Mesothelial cell of epicardium (in vitro differentiated cells): ENCODE measurements at places on chromosomes 2 and 18. TPM values are rescaled to one million over a fixed set of nuclear protein-coding genes. Genes with fewer than 3 reads are reported as not detected.

DNA sequence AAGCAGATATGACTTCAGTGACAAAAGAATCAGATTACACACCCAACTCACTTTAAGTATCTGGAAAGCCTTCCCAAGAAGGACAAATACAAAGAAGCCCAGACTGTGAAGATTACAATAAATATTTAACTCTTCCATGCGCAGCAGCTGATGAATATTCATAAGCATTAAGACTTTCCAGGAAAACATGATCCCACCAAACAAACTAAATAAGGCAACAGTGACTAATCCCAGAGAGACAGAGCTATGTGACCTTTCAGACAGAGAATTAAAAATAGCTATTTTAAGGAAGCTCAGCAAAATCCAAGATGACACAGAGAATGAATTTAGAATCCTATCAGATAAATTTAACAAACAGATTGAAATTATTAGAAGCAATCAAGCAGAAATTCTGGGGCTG, 108.2 kb upstream of the UBE2E3 start:
- no peak overlapping the region for H3K4me3 ChIP-seq
- H3K27me3 ChIP-seq: no peaks in the 10 kb centered on the region
- DNase-seq: no peak
- H3K4me1 ChIP-seq: no peaks in the 10 kb centered on the region

DNA sequence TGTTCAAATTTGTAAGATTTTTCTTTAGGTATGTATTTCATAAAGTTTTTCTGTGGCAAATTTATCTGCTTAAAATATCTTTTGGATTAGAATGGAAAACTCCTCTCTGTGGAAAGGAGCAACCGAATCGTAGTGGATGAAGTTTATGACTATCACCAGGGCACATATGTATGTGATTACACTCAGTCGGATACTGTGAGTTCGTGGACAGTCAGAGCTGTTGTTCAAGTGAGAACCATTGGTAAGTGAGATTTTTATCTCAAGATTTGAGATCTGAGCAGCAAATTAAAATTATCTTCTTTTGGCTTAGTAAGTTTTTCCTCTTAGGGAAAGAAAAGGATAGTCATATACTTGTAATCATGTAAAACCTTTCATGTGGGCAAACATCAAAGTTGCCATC, 14.2 kb downstream of the IL18RAP start:
- no peak overlapping the region for H3K27ac ChIP-seq
- peaks cover 5% of the 10 kb centered on the region for H3K27me3 ChIP-seq
- no peak for DNase-seq
- no peak overlapping the region for H3K4me3 ChIP-seq
- H3K36me3 ChIP-seq: no peaks in the 10 kb centered on the region
- peaks cover 8% of the 10 kb centered on the region for H3K4me1 ChIP-seq

DNA sequence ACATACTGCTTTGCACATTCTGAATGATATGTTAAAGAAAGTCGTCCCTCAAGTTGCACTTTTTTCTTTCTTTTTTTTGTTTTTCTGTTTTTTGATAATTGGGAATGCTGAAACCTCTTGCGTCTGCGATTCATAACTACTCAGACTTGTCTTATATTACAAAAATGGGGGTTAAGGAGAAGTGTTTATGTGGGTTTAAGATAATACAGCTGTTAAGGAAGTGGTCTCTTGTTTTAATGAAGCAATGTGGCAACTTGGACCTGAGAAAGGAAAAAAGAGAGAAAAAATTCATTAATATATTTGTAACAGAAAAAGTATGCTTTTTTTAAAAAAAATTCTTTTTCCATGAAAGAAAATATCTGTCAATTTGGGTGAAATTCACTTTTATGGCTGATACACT, 268.5 kb upstream of the CCDC68 start:
- no peaks in the 10 kb centered on the region for H3K27me3 ChIP-seq
- peaks cover 51% of the 10 kb centered on the region for H3K36me3 ChIP-seq
- no peak overlapping the region for H3K27ac ChIP-seq
- no peak overlapping the region for H3K4me3 ChIP-seq
- DNase-seq: no peak

Gene AKAIN1
- total RNA-seq: not detected in 3 replicates

Gene MYO5B
- 15.1 to 15.6 TPM (median 15.1 TPM) in 3 replicates for total RNA-seq

Gene CRYGD
- total RNA-seq: not detected in 3 replicates

Gene TP53I3
- total RNA-seq: 40.2 to 43.8 TPM (median 41.4 TPM) in 3 replicates

Gene LOXL3
- 20.3 to 26.7 TPM (median 21.9 TPM) in 3 replicates for total RNA-seq

GRCh38 chr2:241489088-241489487, 19.3 kb downstream of the STK25 start:
- DNase-seq: no peak
- H3K27ac ChIP-seq: no peak overlapping the region
- no peaks in the 10 kb centered on the region for H3K27me3 ChIP-seq
- no peak overlapping the region for H3K4me3 ChIP-seq
- peaks cover 3% of the 10 kb centered on the region for H3K36me3 ChIP-seq

DNA sequence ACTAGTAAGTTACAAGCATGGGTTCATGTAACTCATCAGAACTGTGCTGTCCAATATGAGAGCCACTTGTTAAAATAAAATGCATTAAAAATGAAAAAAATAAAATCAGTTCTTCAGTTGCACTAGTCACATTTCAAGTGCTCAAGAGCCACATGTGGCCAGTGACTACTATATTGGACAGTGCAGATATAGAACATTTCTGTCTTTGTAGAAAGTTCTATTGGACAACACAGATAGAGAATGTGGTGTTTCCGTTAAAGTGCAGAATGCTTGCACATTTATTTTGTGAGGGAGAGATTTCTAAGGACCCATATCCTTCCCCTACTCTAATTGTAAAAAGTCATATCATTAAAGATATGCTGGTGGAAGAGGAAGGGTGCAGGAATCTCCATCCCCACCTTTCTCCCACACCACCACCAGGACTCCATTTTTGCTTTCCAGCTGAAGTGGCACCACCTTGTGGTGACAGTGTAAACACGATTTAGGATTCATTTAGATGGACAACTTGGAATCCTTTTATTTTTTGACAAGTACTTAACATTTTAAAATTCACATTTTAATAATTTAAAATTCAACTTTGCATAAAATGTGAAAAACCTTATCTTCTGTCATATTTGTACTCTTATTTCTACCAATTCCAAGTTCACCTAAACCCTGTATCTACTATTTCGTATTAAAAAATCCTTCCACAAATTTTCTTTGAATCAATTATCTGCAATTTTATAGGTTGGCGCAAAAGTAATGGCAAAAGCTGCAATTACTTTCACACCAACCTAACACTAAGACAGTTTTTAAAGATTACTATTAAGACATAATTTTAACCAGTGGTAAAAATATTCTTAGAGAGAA, 9.4 kb upstream of the CD302 start:
- no peak overlapping the region for H3K4me3 ChIP-seq
- H3K27me3 ChIP-seq: no peaks in the 10 kb centered on the region
- no peak for DNase-seq
- no peaks in the 10 kb centered on the region for H3K36me3 ChIP-seq
- peaks cover 9% of the 10 kb centered on the region for H3K4me1 ChIP-seq

Gene SULT6B1
- not detected in 3 replicates for total RNA-seq

Gene SPC25
- total RNA-seq: 9.1 to 10.3 TPM (median 10.1 TPM) in 3 replicates

Gene LBX2
- 0.86 to 1.1 TPM (median 0.89 TPM) in 3 replicates for total RNA-seq

GRCh38 chr2:50691513-50691912, 340.4 kb downstream of the NRXN1 start:
- peaks cover 11% of the 10 kb centered on the region for H3K4me1 ChIP-seq
- H3K4me3 ChIP-seq: no peak overlapping the region
- H3K27me3 ChIP-seq: no peaks in the 10 kb centered on the region
- no peak overlapping the region for H3K27ac ChIP-seq

DNA sequence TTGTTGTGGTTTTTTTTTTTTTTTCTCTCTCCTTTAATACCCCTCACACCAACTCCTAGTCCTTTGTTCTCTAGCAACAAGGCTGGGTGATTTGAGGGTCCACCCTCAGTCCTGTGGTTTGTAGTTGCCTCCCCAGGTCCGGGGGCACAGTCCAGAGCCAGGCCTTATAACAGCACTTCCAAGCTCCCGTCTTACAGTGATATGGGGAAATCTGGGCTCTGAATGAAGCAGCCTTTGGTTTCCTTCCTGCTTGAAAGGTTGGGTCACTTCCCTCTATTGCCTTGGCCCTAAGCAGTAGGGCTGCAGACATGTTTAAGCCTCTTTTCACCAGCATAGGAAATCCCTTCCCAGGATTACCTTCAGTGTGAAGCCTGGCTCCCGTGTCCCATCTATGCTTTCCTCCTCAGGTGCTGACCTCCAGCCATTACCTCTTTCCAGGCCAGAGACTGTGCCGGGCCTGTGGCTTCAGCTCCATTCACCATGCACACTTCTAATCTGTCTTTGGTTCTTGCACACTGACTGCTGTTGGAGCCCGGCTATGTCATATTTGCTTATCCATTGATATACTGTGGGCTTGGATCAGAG, 21.2 kb upstream of the NTSR2 start:
- no peak overlapping the region for H3K4me3 ChIP-seq
- H3K27ac ChIP-seq: no peak overlapping the region
- H3K4me1 ChIP-seq: peaks cover 13% of the 10 kb centered on the region
- no peaks in the 10 kb centered on the region for H3K36me3 ChIP-seq

Gene CYP27A1
- total RNA-seq: 15.6 to 16.8 TPM (median 16.6 TPM) in 3 replicates

DNA sequence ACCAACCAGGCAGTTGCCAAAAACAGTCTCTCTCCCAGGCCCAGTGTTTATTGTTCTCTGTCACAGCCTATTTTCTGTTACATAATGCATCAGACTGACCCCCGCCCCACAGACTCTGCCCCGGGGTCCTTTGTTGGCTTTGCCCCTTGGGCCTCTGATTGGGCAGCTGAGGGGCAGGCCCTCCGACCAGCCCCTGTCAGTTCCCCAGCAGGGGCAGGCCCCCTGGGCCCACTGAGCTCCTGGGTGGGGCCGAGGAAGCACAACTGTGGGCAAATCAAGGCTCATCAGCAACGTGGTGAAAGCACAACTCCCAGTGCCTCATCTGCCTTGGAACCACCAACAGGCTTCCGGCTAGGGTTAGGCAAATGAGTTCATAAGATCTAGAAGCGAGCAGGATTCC, 160.1 kb upstream of the MYCN start:
- H3K36me3 ChIP-seq: no peaks in the 10 kb centered on the region
- DNase-seq: no peak
- no peak overlapping the region for H3K27ac ChIP-seq
- H3K27me3 ChIP-seq: peaks cover 4% of the 10 kb centered on the region
- peaks cover 25% of the 10 kb centered on the region for H3K4me1 ChIP-seq

DNA sequence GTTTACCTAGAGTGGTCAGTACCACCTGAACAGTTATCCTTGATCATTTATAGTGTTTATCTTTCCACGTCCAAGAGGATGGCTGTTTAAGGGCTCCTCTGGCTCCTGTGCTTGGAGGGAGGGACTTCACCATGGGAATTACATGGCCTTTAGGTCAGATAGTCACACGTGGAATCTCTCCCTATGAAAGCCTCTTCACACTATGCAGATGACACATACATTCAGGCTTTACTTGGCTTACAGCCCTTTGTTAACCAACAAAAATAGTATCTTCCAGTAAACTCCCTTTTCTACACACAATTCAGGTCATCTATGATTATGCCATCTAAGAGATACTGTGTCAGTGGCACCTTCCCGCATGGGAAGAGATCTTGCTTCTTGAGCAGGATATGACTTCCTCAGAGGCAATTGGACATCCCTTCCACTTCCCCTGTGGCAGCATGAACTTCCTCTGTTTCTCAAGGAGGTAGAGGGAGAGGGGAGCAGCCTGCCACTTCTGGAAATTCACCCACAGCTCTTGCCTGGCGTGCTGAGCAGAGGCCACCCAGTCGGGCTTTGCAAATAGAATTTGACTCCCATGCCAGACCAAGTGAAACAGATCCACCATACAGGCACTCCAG, 53.5 kb downstream of the COLEC12 start:
- peaks cover 18% of the 10 kb centered on the region for H3K36me3 ChIP-seq
- DNase-seq: no peak
- H3K4me1 ChIP-seq: peaks cover 19% of the 10 kb centered on the region
- no peak overlapping the region for H3K4me3 ChIP-seq

DNA sequence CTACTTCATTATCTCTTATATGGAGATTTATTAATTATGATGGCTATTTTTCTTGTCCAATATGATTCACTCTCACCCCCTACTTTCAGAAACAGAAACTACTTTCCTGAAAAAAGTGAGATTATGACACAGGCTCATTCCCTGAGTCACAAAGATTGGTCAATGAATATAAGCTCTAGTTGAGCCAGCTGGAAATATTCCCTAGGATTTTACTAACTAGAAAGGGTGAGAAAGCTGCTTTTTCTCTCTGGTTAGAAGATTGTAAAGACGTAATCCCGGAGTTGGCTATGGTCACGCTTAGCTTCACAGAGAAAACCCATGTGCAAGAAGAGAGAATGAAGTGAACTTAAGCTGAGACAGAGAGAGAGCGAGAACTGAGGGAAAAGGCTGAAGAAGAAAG, 223.7 kb upstream of the SMAD7 start:
- no peak overlapping the region for H3K27ac ChIP-seq
- no peaks in the 10 kb centered on the region for H3K36me3 ChIP-seq

Gene SLC5A7
- total RNA-seq: 0.11 TPM in 1 of 3 replicates, not detected in the others

DNA sequence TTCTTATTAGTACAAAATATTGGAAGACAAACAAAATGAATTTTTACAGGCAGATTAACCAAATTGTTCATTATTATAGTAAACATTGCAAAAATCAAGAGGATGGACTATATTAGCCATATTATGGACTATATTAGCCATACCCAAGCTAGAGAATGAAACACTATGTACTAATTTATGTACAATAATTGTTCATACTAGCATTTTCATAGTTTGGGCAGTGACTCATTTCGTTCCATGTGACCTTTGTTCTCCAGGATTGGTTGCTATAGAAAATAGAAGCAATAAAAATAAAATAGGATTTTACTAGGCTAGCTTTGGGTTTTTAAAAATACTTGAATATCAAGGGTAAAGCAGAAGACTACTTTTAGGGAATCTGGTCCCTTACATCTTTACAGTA, 176.8 kb downstream of the ZEB2 start:
- DNase-seq: no peak
- H3K4me1 ChIP-seq: peaks cover 15% of the 10 kb centered on the region
- no peaks in the 10 kb centered on the region for H3K27me3 ChIP-seq
- no peak overlapping the region for H3K4me3 ChIP-seq

GRCh38 chr2:86789687-86790133, 1.0 kb downstream of the CD8A start:
- H3K27me3 ChIP-seq: peaks cover 95% of the 10 kb centered on the region
- H3K36me3 ChIP-seq: no peaks in the 10 kb centered on the region
- peaks cover 26% of the 10 kb centered on the region for H3K4me1 ChIP-seq
- no peak overlapping the region for H3K27ac ChIP-seq
- H3K4me3 ChIP-seq: peak overlapping the region; percentile 43

Gene ZNF532
- 178 to 188 TPM (median 182 TPM) in 3 replicates for total RNA-seq

- peaks cover 86% of the 10 kb centered on the region for H3K4me1 ChIP-seq
- H3K4me3 ChIP-seq: no peak overlapping the region
- peaks cover 6% of the 10 kb centered on the region for H3K36me3 ChIP-seq
- peak overlapping the region; percentile 96 for H3K27ac ChIP-seq
Measured at GRCh38 chr2:71746946-71747501, 293.7 kb downstream of the DYSF start.
